HS-27A (cell line): ENCODE measurements at places on chromosomes 4 and X.

DNA sequence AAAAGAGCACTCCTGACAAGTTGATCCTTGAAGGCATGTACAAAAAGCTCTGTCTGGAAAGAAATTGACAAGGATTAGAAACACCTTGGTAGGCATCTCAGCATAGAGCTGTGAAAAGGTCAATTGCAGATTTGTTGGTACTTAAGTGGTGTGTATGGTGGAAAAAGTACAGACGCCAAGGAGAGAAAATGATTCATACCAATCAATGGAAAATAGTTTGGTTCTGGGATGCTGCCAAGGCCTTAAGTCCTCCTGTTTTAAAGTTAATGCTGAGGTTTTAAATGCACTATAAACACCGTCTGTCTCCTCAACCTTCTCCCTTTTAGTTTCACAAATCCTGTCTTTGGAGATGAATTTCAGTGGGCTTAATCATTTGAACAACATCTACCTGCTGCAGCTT is 524.1 kb downstream of the IL15 start:
- DNase-seq: no peak

DNA sequence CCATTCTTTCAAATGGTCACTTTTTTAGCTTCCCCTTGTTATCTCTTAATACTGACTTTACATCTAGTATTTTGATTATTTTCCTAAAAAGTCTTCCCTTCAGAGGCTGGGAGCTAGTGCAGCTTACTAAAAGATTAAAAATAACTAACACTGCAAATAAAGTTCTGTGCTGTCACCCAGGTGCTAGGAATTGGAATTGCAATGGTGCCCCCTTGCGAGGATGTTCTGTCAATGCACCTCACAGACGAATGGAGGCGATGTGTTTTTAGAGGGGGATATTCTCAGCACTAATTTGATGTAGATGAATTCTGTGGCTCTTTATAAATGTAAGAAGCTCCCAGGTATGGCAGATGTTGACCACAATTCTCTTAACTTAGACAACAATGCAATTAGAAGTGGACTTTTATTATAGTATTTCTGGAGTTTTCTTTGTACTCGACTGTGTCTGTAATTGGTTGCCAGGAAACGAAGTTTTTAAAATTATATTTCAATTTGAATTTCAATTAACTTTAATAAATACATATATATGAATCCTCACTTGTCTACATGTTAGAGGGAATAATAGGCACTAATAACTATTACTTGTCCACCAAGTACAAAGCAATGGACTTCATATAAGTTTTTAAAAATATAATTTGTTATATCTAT is 22.0 kb upstream of the SMIM31 start:
- peak; percentile 30 for DNase-seq

- no peak for DNase-seq
Measured at GRCh38 chr4:23970201-23970850, 80.5 kb upstream of the PPARGC1A start.

GRCh38 chr4:185304944-185305690 is 90.6 kb downstream of the LRP2BP start:
- no peak for DNase-seq

- no peak for DNase-seq
Measured at GRCh38 chrX:70052895-70053615, 3.3 kb upstream of the AWAT2 start.

- DNase-seq: no peak
Measured at GRCh38 chr4:112266823-112267222, 18.9 kb downstream of the TIFA start.

- no peak for DNase-seq
Measured at GRCh38 chrX:72346302-72346949, 40.7 kb upstream of the CITED1 start.

DNA sequence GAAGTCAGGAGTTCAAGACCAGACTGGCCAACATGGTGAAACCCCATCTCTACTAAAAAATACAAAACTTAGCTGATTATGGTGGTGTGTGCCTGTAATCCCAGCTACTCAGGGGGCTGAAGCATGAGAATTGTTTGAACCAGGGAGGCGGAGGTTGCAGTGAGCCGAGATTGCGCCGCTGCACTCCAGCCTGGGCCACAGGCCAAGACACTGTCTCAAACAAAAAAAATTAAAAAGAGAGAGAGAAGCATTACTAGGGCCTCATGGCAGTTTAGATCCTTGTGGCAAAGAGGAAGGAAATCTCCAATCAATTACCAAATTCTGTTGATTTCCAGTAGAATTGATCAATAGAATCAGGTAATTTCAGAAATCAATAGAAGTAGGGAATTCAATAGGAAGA is 16.8 kb upstream of the SLC34A2 start:
- DNase-seq: no peak

GRCh38 chr4:75745721-75746199 is 21.4 kb downstream of the USO1 start:
- DNase-seq: no peak

DNA sequence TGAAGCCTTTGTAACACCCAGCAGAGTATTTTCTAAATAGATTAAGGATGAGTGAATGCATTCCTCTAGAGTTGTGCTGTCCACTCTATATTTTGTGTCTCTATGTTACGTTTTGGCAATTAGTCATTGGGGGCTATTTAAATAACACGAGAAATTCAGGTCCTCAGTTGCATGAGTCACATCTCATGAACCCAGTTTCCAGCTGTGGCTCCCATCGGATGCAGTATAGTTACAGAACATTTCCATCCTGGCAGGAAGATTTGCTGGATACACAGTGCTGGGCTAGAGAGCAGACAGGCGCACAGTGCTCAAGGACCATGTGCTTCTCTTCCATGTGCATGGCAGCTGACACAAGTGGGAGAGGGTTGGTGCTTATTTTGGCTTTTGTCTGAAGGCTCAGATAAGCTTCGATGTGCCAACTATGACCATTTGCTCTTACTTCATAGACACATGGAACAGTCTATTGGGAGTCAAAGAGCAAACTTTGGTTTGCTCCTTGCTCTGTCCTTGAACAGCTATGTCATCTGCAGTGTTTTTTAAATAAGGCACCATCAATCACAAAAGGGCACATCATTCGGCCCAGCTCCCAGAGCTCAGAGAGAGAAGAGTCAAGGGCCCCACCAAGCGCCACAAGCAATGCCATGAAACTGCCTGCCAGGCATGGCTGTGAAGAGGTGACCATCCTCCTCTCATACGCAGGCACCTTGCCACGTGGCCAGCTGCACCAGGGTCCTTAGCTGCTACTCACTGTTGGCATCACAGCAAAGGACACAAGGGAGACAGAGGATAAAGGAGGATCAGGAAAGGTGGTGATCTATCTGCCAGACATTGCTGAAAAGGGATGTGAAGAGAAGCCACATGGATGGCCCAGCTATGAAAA is 8.1 kb upstream of the STS start:
- DNase-seq: no peak

GRCh38 chr4:78749258-78749971 is 26.7 kb upstream of the BMP2K start:
- no peak for DNase-seq

GRCh38 chr4:103050736-103051436 is 25.7 kb downstream of the SLC9B2 start:
- no peak for DNase-seq

DNA sequence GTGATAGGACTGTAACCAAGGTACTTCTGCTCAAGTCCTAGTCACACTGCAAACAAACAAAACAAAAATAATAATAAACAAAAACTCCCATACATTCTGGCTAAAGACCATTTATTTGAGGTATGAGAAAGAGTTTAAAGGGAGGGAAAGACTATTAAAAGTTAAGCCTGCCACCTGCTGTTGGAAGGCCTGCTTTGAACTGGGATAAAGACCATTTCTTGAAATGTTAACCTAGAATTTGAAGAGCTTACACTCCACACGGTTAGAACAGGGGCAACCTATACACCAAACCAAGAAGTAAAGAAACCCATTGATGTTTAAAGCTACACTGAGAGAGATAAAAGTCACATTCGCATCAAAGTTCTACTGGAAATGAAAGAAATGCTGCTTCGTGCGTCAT is 548.7 kb upstream of the DIPK2B start:
- no peak for DNase-seq

GRCh38 chr4:69718396-69719271 is 41.8 kb downstream of the SULT1B1 start:
- no peak for DNase-seq

GRCh38 chr4:6298852-6299251 is 29.2 kb downstream of the WFS1 start:
- DNase-seq: no peak
